ENCODE measurements at places on chromosomes 16 and 17.

DNA sequence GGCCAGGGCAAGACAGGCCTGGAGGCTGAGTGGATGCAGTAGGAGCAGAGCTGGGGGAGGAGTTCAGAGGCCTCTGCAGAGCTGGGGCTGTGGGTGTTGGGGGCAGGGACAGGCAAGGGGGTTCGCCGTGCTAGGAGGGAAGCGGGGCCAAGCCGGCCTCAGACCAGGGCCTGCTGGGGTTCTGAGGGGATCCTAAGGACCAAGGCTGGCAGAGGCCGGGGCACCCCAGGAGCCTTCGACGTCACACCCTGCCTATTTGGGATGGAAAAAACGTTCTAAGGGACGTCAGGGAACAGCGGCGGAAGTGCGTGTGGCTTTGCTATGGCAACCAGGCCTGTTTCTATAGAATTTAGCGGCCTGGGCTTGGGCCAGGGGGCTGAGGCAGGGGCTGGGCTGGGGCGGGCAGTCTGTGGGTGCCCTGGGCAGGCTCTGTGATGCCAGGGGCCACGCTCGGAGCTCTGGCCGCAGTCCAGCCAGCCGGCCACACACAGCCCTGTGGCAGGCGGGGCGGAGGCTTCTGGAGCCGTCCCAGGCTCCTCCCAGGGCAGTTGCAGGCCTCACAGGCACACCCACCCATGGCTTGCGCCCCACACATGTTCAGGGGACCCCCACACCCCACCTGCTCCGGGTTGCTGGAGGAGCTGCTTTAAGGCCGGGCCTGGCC, 3.7 kb downstream of the TRAF7 start:
- no peak for DNase-seq

DNA sequence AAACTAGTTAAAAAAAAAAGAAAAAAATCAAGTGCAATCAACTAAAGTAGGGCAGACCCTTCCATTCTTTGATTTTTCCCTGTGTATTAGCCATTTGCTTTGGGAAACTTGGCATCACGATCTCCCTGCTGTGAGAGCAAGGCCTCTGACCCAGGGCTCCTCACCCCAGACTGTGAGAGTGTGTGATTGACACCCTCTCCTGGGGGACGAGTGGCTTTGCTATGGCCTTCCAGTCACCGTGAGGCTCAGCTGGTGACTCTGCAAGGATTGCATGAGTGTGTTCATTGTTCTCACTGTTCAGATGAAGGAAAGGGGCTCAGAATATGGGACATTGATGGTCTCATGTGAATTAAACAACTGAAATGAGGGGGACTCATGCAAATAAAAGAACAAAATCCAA, 69.0 kb upstream of the BCAR1 start:
- DNase-seq = no peak

DNA sequence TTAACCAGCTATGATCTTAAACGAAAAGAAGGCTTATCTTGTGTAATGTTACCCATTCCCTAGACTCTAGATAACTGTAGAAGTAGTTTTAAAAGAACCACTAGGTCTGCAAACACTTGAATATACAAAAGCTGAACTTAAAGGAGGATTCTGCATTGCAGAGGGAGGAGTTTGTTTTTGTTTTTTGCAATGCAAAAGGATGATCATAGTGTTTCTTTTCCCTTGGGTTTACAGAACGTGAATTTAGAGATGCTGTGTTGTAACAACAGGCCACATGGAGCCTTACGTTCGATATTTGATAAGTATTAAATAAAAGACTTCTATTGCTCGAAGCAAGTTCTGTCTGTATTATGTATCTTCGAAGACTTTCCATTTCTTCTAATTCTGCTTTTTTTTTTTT, 77.6 kb downstream of the CHD9 start:
- no peak for DNase-seq

DNA sequence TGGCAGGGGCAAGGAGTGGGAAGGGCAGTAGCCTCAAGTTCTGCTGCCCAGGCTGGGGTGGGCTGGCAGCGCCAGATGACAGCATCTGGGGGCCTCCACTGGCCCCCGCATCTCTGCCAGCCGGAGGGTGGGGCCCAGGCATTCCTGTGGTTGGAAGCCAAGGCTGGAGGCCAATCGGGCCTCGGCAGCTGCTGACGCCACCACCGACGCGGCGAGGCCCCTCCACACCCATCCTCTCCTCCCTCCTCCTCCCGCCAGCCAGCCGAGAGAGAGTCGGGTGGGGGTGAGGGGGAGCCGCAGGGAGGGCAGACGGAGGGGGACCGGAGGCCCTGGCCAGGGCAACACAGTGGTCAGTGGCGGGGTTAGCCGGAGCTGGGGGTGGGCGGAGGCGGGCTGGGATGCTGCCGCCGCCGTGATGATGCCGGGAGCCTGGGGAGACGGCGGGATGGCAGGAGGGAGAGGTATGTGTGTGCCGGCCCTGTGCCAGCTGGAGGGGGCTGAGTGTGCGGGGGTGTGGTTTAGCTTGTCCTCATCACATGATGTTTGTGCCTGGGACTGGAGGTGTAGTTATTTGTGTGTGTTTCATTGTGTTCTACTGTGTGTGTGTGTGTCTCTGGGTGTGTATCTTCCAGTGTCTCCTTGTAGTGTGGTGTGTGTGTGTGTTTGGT, 36.6 kb downstream of the ARHGAP23 start:
- no peak for DNase-seq

DNA sequence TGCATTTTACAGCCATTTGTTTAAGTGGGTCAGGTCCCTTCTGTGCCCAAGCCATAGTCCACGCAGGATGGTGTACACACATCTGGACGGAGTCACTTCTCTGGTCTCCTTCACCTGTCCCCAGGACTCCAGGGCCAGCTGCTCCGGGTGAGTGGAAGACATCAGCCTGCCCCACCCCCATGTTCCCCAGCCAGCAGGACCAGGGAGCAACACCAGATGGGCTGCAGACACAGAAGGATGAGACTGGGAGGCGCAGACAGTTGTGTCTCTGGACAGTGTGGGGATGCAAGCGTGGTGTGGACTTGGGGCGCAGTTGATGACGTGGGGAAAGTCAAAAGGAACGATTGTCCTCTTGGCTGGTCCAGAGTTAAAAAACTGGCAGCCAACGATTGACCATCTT, 24.6 kb upstream of the WFDC1 start:
- no peak for DNase-seq

DNA sequence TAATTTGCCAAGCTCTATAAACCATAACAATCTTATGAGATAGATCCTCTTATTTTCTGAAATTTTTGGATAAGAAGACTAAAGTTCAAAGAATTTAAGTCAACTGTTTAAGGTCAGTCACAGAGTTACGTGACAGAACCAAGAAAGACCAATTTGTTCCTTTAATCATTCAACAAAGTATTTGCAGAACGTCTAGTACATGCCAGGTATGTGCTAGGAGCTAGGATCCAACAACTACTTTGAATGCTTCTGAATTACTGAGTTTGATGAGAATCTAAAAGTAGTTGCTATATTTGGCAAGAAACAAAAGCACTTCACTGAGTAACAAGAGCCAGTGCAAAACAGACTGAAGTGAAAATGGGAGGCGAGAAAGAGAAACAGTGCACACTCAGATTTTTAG, 15.0 kb downstream of the GLOD4 start:
- no peak for DNase-seq

GRCh38 chr17:80782536-80783427, 208.9 kb upstream of the CHMP6 start:
- no peak for DNase-seq

DNA sequence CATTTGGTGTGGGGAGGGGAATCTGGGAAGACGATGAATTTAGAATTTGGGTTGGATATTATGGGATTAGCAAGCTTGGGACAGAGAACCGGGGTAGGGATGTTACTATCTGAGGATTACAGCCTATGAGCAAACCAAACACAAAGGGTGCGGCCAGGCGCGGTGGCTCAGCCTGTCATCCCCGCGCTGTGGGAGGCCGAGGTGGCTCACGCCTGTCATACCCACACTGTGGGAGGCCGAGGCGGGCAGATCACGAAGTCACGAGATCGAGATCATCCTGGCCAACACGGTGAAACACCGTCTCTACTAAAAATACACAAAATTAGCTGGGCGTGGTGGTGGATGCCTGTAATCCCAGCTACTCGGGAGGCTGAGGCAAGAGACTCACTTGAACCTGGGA, 60.9 kb downstream of the VPS53 start:
- no peak for DNase-seq

- DNase-seq = no peak
Measured at GRCh38 chr17:9240659-9241370, 219.5 kb downstream of the NTN1 start.

DNA sequence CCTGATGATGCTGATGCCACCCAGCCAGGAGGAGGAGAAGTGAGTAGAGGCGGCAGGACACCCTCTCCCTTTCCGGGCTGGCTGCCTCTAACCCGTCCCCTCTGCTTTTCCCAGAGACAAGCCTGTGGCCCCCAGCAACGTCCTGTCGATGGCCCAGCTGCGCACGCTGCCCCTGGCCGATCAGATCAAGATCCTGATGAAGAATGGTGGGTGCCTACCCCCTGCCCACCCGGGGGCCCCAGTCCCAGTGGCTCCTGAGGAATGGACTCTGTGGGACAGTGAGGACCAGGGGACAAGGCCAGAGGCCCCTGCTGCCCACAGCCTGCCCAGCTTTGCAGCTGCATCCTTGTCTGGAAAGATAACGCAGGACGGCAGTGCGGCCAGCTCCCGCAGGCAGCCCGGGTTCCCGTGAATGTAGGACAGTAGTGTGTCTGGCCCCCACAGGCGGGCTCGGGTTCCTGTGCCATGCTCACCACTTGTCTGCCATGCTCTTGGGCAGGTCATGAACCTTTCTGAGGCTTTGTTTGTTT, 19.9 kb downstream of the POLR3E start:
- no peak for DNase-seq

DNA sequence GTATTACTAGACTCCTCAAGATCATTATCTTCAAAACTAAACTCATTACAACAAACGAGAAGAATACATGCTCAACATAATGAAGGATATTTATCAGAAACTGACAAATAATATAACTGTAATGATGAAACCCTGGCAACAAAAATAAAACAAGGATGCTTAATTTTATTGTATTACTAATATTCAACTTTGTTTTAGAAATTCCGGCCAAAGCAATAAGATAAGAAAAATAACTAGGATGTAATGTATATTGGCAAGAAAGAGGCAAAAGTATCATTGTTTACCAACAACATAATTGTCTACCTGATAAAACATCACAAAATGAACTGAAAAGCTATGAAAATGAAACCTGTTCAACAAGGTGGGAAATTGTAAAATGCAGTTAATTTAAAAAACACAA, 588.3 kb upstream of the ZFHX3 start:
- DNase-seq = no peak

DNA sequence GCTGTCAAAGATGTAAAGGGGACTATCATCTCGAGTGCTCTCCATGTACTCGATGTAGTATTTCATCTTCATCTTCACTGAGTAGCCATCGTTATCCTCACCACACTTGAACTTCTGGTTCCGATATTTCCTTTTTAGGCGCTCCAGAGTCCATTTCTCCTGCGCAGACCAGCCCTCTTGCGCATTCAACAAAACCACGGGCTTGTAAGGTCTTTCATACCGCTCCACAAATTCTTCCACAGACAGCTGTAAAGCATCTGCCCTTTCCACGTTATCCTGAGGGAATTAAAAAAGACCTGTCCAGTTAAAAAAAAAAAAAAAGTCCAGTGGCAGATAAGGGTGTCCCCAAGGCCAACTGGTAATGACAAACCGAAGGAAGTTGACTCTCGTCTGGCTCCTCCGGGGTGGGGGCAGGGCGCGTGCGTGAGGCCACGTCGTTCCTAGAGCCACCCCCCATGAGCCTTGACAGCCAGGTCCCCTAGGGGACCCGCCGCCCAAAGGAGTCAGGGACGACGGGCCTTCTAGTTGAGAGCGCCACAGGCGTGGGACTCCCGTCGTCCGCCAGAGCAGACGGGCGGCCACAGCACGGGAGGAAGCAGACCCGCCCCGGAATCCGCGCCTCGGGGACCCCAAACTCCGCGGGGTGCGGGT, 701 bp downstream of the JMJD6 start:
- DNase-seq = no peak

GRCh38 chr17:2157081-2157480, 102.2 kb downstream of the HIC1 start:
- no peak for DNase-seq

- DNase-seq = no peak
Measured at GRCh38 chr16:27706156-27706865, 156.4 kb downstream of the KATNIP start.

DNA sequence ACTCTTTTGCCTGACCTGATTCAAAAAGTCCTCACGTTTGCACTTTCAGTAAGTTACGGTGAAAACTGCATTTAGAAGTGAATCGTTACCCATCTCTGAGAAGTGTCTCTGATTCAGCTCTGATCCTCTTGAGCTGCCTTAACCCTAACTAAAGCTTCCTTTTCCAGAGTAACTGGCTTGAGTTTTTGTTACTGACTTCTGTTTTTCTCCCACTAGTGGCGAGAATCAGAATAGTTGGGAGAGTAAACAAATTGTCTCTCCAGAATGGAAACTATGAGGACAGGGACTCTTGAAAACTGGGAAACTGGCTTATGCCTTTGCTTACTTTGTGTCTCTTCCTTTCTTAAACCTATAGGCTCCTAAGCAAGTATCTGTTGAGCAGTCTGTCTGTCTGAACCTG, 31.3 kb upstream of the KPNB1 start:
- DNase-seq = no peak

GRCh38 chr16:27289669-27290068, 21.1 kb upstream of the NSMCE1 start:
- DNase-seq = no peak

DNA sequence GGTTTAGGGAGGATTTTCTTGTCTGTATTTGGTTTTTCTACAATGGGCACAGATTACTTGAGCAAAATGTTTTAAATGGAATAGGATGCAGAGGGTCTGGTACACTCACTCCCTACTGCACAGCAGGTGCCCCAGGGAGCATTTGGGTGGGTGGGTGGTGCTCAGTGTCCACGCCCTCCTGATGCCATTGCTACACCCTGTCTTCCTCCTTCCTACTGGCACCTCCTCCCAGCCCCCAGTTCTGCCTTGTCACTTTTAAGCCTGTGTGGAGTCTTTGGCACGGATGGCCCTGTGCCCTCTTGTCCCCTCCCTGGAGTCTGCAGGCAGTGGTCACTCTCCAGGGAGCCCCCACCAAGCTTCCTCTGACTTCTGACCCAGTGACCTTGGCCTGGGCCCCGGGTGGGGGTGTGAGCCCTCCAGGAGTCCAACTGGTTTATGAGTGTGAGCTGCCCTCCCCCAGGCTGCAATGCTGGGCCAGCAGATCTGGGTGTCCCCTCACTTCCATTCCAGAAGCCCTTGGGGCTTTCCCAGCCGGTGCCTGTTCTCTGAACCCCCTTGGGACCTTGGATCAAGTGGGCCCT, 15.5 kb downstream of the LLGL2 start:
- DNase-seq = no peak

- no peak for DNase-seq
Measured at GRCh38 chr17:55710829-55711496, 11.7 kb downstream of the TMEM100 start.

GRCh38 chr16:66538910-66539309, 11.0 kb downstream of the TK2 start:
- DNase-seq = no peak

GRCh38 chr17:8151120-8151640, 1.0 kb downstream of the PER1 start:
- peak; percentile 83 for DNase-seq

Data from activated CD8-positive, alpha-beta memory T cell treated with anti-CD3 and anti-CD28 coated beads for 4 hours (primary cell).